ENCODE measurements at places on chromosomes 6 and 20.

- DNase-seq = no peak
These were observed 263.8 kb downstream of the C6orf118 start for GRCh38 chr6:165045631-165046030.

GRCh38 chr6:63660757-63661156, 25.2 kb downstream of the PHF3 start:
- no peak for DNase-seq

DNA sequence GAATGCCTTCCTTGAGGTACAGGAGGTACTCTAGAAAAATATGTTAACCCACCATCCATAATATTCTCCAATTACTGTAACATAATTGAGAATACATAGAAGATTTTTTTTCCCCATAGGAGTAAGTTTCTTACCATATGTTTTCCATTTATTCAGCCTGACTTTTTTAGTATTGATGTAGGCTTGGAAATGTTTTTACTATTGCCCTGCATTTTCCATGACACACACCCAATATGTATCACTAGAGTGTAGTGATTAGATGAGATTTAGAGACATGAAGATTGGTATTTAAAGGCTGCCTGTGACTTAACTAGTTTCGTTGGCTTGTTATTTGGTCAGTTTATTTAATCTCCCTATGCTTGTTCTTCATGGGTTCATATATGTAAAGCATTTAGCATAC, 39.5 kb downstream of the KCNQ5 start:
- DNase-seq = no peak

GRCh38 chr6:143843677-143843999, 500 bp downstream of the LTV1 start:
- DNase-seq = no peak

DNA sequence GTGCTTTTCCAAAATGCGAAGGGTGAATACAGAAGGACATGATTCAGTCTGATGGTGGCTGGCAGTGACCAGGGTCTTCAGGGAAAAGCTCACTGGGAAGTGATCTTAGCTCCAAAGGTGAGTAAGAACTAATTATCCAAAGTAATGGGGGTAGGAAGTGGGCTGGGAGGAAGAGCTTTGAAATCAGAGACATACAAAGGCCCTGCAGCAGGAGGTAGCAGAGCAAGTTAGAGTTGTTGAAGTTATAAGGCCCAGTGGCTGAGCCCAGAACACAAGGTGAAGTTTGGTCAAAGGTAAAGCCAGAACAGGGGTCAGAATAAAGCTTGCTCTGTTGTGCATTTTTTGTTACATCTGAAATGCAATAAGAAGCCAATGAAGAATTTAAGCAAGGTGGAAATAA, 81.2 kb downstream of the PLCB1 start:
- no peak for DNase-seq

GRCh38 chr6:158763434-158764182, 55.6 kb downstream of the EZR start:
- DNase-seq = no peak

GRCh38 chr6:131213501-131213990, 78.3 kb downstream of the AKAP7 start:
- no peak for DNase-seq

- DNase-seq = no peak
These were observed 52.0 kb upstream of the PLEKHG1 start for GRCh38 chr6:150547502-150548222.

DNA sequence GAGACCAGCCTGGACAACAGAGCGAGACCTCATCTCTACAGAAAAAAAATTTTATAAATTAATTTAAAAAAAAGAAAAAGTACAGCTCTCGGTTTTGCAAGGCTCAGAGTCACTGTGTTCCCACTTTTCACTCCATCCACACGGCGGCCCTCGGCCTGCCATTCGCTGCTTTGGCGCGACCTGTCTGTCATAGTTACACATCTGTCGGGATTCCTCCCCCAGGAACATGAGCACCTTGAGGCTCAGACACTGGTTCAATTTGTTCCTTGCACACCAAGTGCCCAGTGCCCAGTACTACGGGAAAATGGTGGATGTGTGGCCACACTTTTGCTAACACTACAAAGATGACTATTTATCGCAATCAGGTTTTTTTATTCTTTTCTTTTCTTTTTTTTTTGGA, 8.4 kb downstream of the CTSZ start:
- DNase-seq = no peak

DNA sequence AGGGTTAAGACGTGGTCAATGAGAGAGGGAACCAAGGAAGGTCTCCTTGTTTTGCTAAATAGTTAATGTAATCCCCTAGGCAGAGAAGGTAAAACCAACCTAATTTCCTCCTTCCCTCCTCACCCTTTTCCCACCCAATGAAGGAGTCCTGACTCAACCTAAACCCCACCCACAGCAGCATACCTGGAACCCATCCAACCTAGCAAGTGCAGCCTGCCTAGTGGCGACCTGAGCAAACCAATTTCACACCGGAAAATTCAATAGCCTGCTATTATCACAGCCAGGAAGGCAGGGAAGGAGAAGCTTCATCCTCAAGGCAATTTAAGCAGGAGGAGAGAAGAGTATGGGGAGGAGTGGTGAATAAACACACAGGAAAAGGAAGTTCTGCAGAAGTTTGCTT, 46.9 kb downstream of the OSTM1 start:
- DNase-seq = no peak

- DNase-seq = no peak
These were observed 183.1 kb downstream of the MOXD1 start for GRCh38 chr6:132218059-132218696.

- no peak for DNase-seq
These were observed 370.1 kb downstream of the BTBD9 start for GRCh38 chr6:38269461-38270172.

Measured in activated CD8-positive, alpha-beta memory T cell treated with anti-CD3 and anti-CD28 coated beads for 1 hour (primary cell).